CD4-positive, alpha-beta T cell treated with Interleukin-12 subunit alpha and Interleukin-12 subunit beta, for 1 hour (primary cell): ENCODE measurements at places on chromosomes 1 and 21.

GRCh38 chr1:111813440-111814304 lies 58.0 kb downstream of the DDX20 start:
- DNase-seq: no peak

- no peak for DNase-seq
These were observed 2.2 kb downstream of the CAMK1G start for GRCh38 chr1:209585672-209586071.

GRCh38 chr1:171140956-171141687 lies 44.0 kb upstream of the FMO2 start:
- no peak for DNase-seq

DNA sequence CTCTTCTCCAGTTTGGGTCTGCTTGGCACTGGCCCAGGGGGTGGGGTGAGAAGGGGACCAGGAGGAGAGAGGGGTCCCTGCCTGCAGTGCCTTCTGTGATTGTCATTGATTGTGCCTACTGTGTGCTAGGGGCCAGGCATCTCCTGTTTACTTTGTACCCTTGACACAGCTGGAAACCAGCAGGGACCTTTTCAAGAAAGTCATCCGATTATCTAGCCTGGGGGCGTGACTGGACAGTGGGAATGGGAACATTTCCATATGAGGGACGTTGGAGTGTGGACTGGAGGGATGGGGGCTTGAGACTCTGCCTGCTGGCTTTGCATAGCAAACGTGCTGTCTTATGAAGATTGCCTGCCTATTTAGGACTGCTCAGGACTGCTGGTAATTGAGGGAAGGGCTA lies 19.8 kb upstream of the DMBX1 start:
- DNase-seq: no peak

DNA sequence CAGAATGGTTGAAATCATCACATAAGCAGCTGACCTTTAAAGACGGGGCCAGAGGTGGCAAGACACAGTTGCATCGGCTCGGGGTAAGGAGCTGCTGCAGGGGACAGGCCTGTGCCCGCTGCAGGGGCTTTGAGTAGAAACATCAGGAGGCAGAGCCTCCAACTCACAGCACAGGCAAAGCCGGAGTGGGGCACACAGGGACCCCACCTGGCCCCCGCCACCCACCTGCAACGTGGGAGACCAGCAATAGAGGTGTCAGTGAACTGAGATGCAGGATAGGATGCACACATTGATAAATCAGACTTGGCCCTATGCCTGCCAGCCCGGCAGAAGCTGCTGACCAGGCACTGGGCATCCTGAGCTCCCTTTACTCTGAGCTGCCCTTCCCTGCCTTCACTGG lies 257.2 kb downstream of the NPHP4 start:
- no peak for DNase-seq

- DNase-seq: no peak
These were observed 59.9 kb upstream of the ERRFI1 start for GRCh38 chr1:8086055-8086454.

DNA sequence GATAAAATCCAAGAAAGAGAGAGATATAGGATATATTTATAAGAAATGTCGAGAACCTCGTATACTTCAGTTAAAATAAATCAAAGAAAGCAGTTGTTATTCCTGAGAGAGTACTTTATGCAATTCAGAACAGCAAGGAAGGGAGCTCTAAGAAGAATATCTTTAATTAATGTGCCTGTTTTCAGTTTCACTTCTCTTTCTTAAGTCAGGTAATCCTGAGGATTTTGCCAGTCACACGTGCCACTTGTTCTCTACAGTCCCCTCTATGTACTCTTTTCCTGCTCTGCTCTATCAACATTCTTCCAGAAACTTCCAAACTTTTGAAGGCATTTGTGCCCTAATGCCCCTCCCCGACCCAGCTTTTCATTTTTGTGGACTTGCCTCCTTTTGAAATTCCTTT lies 211.9 kb downstream of the AKT3 start:
- no peak for DNase-seq

- DNase-seq: no peak
These were observed 309.4 kb downstream of the BRINP3 start for GRCh38 chr1:190168116-190168892.

GRCh38 chr1:201988601-201989000 lies 6.2 kb downstream of the RNPEP start:
- DNase-seq: no peak

- DNase-seq: peak; percentile 17
These were observed 84.9 kb downstream of the KIF14 start for GRCh38 chr1:200535605-200536004.
